ENCODE measurements at places on chromosomes 6 and 20.

DNA sequence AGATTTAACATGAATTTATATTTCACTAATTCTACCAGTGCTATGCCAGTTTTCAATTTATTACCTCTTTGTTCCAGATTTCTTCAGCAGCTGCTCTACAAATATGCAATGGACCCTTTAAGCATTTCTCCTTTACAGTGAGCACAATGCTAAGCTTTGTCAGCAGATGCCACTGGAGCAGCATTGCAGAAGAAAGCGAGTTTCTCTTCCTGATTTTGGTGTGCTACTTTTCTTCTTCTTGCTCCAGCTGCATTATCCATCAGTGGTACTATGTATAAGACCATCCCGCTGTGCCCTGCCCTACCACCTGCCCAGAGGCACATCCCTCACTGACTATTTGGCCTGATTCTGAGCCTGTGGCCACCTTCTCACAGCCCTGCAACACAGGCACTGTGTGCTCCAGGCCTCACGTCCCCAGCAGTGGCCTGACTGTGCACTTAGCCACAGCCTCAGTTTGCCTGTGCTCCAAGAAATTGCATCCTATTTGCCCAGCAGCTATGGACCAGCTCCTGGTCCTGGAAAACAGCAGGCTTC lies 84.1 kb downstream of the TNFAIP3 start:
- DNase-seq: no peak

DNA sequence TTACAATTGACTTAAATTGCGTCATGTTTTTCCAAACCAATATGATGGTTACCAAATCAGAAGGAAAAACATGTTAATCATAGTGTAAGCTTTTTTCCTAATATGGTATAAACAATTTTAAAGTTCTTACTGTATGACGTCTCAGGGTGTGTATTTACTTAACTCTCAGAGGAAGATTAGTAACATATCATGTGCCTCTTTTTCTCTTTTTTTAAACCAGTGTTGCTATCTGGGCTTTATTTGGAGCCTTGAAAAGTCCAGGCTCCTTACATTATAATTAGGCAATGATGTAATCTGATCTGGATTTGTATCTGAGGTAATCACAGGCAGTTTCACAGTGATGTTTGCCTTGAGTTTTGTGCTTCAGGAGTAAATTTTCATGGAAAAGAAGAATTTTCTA lies 20.4 kb upstream of the RAB23 start:
- DNase-seq: no peak

GRCh38 chr6:53361549-53362031 lies 12.8 kb upstream of the ELOVL5 start:
- DNase-seq: no peak

GRCh38 chr6:158991017-158991723 lies 8.8 kb downstream of the RSPH3 start:
- DNase-seq: no peak

GRCh38 chr20:38353316-38353715 lies 7.0 kb downstream of the LBP start:
- DNase-seq: no peak

- DNase-seq: no peak
Measured at GRCh38 chr6:17869010-17869752, 118.3 kb downstream of the KIF13A start.

DNA sequence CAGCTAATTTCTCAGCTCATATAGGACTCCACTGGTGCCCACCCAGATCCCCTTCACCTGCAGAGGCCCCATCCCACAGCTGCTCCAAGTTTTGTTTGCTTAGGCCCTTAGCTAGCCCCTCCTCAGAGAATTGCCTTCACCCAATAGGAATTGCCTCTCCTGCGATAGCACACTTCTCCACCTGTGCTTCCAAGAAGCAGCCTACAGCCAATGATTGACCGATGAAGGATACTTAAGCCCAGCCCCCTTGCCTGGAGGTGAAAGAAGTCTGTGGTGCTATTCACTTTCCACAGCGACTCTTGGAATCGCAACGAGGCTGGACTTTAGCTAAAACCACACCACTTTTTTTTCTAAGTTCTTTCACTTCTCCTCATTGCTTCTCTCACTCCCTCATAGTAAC lies 353.2 kb upstream of the BTBD3 start:
- no peak for DNase-seq

DNA sequence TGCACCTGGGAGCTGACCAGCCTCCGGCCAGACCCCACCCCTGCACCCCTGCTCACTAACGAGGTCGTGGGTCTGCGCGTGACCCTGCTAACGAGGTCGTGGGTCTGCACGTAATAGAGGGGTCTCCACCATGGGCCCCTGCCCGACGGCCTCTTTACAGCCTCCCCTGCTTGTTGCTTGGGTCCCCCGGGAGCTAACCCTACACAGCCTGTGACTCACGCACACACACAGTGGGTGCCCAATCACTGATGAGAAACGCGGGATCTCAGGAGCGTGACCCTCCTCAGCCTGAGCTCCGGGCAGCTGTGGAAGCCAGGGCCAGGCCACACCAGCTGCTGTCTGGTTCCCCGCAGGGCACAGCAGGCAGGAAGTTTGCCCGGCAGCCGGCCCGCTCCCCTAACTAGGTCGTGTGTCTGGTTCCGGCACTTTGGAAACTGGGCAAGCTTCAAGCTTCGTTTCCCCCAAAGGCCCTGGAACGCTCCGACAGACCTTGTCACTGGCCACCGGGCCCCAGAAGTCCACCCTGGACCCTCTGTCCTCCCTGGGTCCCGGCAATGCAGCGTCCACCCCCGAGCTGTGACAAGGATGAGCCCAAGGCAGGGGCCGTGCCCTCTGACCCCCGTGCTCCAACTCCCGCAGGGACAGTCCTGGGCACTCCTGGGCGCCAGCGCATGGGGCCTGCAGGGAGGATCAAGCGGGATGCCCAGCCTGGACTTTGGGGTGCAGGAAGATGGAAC lies 767 bp downstream of the PTK6 start:
- no peak for DNase-seq

DNA sequence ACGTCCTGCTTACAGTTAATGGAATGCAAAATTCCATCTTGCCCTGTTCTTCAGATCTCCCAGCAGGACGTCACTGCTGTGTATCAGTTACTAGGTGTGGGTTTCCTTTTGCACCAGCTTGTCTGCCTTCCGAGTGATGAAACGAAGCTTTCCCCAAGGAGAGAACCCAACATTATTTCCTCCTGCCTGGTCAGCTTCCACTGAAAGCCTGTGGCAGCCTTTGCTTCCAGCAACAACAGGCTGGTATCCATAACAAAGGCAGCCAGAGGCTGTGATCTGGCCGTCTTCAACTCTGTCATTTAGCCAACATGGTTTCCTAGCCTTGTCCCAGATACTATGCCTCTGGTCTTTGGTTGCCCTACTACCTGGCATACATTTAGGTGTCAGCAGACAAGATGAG lies 78.9 kb upstream of the HEY2 start:
- no peak for DNase-seq

DNA sequence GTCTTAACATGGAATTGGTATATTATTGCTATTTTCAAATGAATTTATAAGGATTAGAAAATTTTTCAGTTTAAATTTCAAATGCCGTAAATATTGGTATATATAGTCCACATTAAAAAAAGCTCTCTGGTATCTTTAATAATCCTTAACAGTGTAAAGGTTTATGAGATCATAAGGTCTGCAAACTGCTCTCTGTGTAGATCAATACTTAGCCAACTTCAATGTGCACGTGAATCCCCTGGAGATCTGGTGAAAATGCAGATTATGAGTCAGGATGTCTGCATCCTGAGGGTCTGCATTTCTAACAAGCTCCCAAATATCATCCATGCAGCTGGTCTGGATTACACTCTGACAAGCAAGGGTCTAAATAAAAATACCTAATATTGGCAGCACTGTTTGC lies 43.5 kb downstream of the LAMA4 start:
- DNase-seq: no peak

DNA sequence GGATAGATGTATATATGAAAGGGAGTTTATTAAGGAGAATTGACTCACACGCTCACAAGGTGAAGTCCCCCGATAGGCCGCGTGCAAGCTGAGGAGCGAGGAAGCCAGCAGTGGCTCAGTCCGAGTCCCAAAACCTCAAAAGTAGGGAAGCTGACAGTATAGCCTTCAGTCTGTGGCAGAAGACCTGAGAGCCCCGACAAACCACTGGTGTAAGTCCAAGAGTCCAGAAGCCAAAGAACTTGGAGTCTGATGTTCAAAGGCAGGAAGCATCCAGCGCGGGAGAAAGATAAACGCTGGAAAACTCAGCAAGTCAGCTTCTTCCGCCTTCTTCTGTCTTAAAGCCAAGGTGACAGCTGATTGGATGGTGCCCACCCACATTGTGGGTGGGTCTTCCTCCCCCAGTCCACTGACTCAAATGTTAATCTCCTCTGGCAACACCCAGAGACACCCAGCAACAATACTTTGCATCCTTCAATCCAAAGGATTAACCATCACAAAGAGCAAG lies 102.6 kb upstream of the GJE1 start:
- DNase-seq: no peak

DNA sequence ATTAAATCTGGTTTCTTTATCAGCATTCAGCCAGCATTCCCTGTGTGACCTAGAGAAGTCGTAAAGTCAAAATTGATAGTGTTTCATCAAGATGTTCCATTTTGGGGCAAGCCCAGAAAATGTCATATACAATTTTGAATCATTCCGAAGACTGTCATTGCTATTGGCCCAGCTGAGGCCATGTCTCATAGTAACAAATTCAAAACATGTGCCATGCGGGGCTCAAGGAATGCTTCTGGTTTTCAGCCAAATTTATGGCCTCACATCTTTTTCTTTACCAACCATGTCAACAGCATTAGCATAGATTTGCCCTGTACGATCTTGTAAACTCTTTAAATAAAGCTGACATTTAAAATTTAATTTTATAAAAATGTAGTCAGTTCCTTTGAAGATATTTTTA lies 314.7 kb downstream of the PAX1 start:
- DNase-seq: no peak

- no peak for DNase-seq
Measured at GRCh38 chr20:58713801-58714339, 21.3 kb downstream of the NPEPL1 start.

DNA sequence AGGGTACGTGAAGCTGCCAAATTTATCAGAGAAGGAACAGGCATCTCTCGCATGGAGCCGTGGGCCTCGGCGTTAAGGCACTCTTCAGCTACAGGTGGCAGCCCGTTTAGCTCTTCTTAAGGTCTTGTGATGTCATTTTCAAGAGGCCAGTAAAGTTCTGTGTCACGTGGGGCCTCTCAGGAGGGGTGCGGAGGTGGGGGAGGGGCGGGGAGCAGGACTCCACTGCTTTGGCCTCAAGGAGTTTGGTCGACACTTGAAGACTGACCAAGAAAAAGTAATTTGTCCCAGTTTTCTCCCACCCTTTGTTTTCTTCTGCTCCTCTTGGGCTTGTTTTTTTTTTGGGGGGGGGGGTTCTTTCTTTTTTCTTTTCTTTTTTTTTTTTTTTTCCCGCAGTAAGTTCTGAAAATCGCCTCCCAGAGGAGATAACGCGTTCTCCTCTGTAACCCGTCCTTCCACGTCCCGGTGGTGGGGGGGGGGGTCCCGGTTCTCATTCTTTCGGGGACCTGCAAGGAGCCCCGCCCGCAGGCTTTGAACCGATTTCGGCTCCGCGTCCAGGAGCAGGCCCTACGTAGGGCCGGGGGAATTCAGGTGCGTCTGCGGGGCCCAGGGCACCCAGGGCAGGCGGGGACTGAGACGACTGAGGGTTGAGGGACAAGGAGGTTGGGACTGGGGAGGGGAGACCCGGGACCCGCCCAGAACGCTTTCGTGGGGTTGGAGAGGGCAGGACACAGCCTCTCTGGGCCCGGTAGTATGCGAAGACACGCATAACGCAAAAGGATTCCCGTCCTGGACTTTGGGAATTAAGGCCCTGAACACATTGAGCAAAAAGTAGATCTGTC lies 26.0 kb downstream of the GPX6 start:
- peak; percentile 55 for DNase-seq

DNA sequence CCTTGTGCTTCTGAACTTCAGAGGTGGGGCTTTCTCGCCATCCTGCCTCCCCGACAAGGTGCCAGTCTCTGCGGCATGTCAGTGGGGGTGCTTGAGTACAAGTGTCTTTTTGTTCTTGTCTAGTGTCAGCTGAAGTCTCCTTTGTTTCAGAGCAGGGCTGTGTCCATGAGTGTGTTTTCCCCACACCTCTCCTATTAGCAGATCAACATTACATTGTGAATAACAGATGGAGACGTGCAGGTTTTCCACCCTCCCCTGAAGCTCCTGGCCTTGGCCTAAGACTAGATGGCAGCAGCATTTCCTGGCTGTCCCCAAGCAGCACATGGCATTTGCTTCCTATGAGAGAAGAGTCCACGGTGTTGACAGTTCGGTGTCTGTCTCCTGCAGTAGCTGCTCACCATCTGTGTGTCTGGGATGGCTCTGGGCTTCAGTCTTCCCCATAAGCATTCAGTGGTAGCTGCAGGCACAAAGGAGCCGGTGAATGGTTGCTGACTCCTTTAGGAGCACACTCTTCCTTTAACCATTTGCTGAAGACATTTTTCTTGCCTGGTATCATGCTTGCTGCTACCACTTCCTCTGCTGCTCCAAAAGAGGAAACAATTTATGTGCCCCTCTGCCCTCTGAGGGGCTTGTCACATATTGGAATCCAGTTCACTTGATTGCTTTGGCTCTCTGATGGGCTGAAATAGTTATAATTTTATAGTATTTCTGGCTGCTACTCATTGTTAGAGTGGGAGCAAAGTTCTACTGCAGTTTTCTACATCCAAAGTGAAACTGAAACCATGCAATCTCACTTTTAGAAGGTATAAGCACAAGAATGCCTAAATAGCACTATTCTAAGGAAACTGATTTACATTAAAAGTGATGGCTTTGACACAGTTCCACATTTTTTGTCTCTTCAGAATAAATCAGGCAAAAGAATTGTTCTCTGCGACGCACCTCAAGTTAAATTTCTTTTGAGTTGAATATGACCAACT lies 913.0 kb downstream of the C6orf118 start:
- DNase-seq: no peak

GRCh38 chr6:64547594-64548268 lies 912.1 kb downstream of the PHF3 start:
- no peak for DNase-seq

GRCh38 chr6:111592726-111593511 lies 12.8 kb downstream of the TRAF3IP2 start:
- no peak for DNase-seq

- DNase-seq: no peak
Measured at GRCh38 chr20:2753461-2754040, 46.9 kb downstream of the CPXM1 start.

GRCh38 chr6:158758451-158758860 lies 60.7 kb downstream of the EZR start:
- DNase-seq: no peak

DNA sequence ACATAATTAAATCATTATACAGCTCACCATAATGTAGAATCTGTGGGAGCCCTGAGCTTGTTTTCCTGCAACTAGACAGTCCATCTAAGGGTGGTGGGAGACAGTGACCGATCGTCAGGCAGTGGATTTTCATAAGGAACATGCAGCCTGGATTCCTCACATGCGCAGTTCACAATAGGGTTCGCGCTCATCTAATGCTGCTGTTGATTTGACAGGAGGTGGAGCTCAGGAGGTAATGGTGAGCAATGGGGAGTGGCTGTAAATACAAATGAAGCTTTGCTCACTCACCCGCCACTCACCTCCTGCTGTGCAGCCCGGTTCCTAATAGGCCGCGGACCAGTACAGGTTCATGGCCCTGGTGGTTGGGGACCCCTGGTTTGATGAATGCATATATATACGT lies 141.5 kb downstream of the TBC1D7 start:
- DNase-seq: no peak

Data from HL-60 (cell line).